Urinary bladder (tissue), 4 donors: ENCODE measurements at places on chromosomes 16 and 17. TPM values are rescaled to one million over a fixed set of nuclear protein-coding genes. Genes with fewer than 3 reads are reported as not detected.

Gene P2RX1
- total RNA-seq, result 19.6 TPM

Gene CLEC10A
- total RNA-seq, result 5.0 TPM

DNA sequence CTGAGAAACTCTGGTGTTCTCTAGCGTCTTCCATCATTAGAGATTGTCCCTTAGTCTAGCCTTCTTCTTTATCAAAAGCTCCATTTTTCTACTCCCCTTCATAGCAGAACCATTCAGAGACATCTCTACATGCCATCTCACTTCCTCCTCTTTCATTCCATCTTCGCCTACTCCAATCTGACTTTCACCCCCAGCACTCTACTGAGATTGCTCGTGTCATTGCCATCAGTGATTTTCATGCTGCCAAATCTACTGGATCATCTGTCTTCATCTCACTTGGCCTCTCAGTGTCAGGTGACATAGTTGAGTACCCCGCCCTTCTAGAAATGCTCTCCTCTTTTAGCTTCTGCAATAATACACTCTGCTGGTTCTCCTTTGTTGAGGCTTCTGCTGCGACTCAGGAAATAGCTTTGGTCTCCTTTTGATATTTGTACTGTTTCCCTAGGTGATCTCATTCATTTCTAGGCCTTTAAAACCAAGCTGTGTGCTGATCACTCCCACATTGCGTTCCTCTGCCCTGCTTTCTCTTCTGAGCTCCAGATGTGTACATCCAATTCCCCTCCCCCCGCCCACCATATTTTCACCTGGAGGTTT lies 119.1 kb downstream of the FTO start:
- no peak for DNase-seq

GRCh38 chr17:75996665-75997590 lies 3.7 kb upstream of the CDK3 start:
- DNase-seq, result no peak

- DNase-seq, result no peak
Measured at GRCh38 chr17:78910497-78911284, 7.7 kb upstream of the CEP295NL start.
